Heart right ventricle (tissue), 16 donors: ENCODE measurements at places on chromosomes 7 and 10. TPM values are rescaled to one million over a fixed set of nuclear protein-coding genes. Genes with fewer than 3 reads are reported as not detected.

GRCh38 chr10:9437131-9437530 is 1382.6 kb downstream of the GATA3 start:
- H3K36me3 ChIP-seq = no peaks in the 10 kb centered on the region
- no peak overlapping the region for H3K27ac ChIP-seq
- no peak for DNase-seq
- H3K4me1 ChIP-seq = no peaks in the 10 kb centered on the region
- H3K27me3 ChIP-seq = no peaks in the 10 kb centered on the region

- H3K4me1 ChIP-seq = peaks cover 81% of the 10 kb centered on the region
- peak overlapping the region; percentile 92 for H3K27ac ChIP-seq
- H3K27me3 ChIP-seq = no peaks in the 10 kb centered on the region
- H3K36me3 ChIP-seq = no peaks in the 10 kb centered on the region
- DNase-seq = peak; percentile 76
- no peak overlapping the region for H3K4me3 ChIP-seq
Measured at GRCh38 chr10:72320676-72321247, 34.0 kb downstream of the DNAJB12 start.

The PPP1R17 gene
- not detected for polyA plus RNA-seq

The SCRN1 gene
- 3.1 TPM for polyA plus RNA-seq

- no peaks in the 10 kb centered on the region for H3K36me3 ChIP-seq
- DNase-seq = no peak
- H3K4me3 ChIP-seq = no peak overlapping the region
- H3K27ac ChIP-seq = no peak overlapping the region
- H3K27me3 ChIP-seq = no peaks in the 10 kb centered on the region
Measured at GRCh38 chr7:24501443-24502134, 71.7 kb upstream of the PALS2 start.

- no peaks in the 10 kb centered on the region for H3K4me1 ChIP-seq
- no peak for DNase-seq
- no peak overlapping the region for H3K4me3 ChIP-seq
- no peak overlapping the region for H3K27ac ChIP-seq
Measured at GRCh38 chr7:106023369-106024322, 60.6 kb downstream of the CDHR3 start.

GRCh38 chr7:78165854-78166253 is 367.3 kb downstream of the PHTF2 start:
- no peaks in the 10 kb centered on the region for H3K36me3 ChIP-seq
- H3K27ac ChIP-seq = no peak overlapping the region
- no peaks in the 10 kb centered on the region for H3K27me3 ChIP-seq
- DNase-seq = no peak
- H3K4me1 ChIP-seq = no peaks in the 10 kb centered on the region
- no peak overlapping the region for H3K4me3 ChIP-seq

GRCh38 chr7:87498893-87499292 is 23.4 kb upstream of the ABCB4 start:
- no peaks in the 10 kb centered on the region for H3K27me3 ChIP-seq
- H3K4me3 ChIP-seq = no peak overlapping the region
- no peak overlapping the region for H3K27ac ChIP-seq
- H3K4me1 ChIP-seq = no peaks in the 10 kb centered on the region
- no peak for DNase-seq

DNA sequence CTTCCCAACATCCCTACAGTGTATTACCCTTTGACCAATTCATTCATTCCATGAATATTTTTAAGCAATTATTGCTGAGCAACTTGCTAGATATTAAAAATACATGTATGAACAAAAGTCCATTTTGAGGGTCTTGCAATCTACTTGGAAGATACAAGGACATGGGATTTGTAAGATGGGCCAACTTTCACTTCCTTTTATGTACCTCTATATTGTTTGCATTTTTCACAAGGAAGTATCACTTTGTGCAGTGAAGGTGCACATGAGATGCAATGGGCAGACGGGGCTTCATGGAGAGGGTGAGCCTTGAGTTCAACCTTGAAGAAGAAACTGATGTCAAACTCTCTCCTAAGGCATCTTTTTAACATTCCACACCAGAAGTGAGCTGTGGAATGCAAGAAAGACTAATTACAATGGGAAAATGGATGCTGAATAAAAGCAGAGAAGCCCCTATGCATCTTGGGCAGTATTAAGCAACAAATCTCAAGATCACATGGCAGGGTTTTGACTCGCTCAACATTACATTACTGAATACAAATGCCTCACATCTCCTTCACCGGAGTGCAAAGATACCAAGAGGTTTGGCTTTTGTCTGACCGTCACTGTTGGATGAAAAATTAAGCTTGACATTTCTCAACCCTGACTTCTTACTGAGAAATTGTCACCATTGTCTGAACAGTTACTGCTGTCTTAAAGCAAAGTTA is 341.5 kb downstream of the ELMO1 start:
- H3K27ac ChIP-seq = no peak overlapping the region
- no peaks in the 10 kb centered on the region for H3K4me1 ChIP-seq
- no peaks in the 10 kb centered on the region for H3K36me3 ChIP-seq
- H3K4me3 ChIP-seq = no peak overlapping the region
- no peak for DNase-seq
- H3K27me3 ChIP-seq = no peaks in the 10 kb centered on the region

The AGR2 gene
- not detected for polyA plus RNA-seq

GRCh38 chr10:50326757-50327701 is 75.7 kb upstream of the ASAH2 start:
- no peaks in the 10 kb centered on the region for H3K36me3 ChIP-seq
- peaks cover 64% of the 10 kb centered on the region for H3K4me1 ChIP-seq
- H3K27ac ChIP-seq = peak overlapping the region; percentile 82
- peak; percentile 9 for DNase-seq

The CDH23 gene
- 1.6 TPM for polyA plus RNA-seq

The RNLS gene
- polyA plus RNA-seq = 4.5 TPM

DNA sequence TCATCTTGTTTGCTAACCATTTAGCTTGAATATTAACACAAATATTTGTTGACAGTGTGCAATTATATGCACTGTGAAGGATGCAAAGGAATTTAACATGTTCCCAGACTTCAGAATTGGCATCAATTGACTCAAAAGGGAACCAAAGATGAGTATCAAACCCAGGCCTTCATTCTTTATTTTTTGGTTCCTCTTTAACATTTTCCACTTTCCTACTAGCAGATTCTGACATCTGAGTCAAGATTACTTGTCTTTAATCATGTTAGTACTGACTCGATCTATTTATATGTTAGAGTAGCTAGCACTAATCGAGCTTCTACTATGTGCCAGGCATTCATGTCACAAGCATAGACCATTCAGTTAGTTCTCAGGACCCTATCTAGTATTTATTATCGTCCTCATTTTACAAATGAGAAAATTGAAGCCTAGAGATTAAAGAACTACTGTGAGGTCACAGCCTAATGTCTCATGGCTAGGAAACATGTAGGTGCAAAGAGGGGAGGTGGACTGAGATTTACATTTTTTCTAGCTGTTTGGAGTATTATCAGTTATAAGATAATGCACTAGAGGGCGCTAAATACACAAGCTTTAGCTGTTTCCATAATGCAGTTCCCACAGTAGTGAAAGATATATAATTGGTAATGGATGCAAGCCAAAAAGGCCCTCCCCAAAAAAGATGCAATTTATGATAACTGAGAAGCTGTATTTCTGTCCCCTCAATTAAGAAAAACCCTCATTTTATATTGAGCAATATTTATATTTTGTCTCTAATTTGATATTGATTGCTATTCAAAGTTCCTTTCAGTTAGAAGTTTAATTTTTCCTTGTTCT is 32.9 kb upstream of the KMT2E start:
- H3K36me3 ChIP-seq = no peaks in the 10 kb centered on the region
- peaks cover 75% of the 10 kb centered on the region for H3K4me1 ChIP-seq
- H3K27ac ChIP-seq = peak overlapping the region; percentile 99
- no peak overlapping the region for H3K4me3 ChIP-seq

GRCh38 chr10:123183724-123184123 is 29.5 kb downstream of the BUB3 start:
- no peak overlapping the region for H3K27ac ChIP-seq
- H3K27me3 ChIP-seq = no peaks in the 10 kb centered on the region
- no peak for DNase-seq
- H3K4me1 ChIP-seq = no peaks in the 10 kb centered on the region
- H3K36me3 ChIP-seq = no peaks in the 10 kb centered on the region

The CDK1 gene
- 0.74 TPM for polyA plus RNA-seq

GRCh38 chr7:154503962-154504550 is 451.9 kb downstream of the DPP6 start:
- no peak for DNase-seq
- no peaks in the 10 kb centered on the region for H3K4me1 ChIP-seq
- no peaks in the 10 kb centered on the region for H3K27me3 ChIP-seq

- H3K4me1 ChIP-seq = no peaks in the 10 kb centered on the region
- no peak for DNase-seq
- H3K27me3 ChIP-seq = peaks cover 32% of the 10 kb centered on the region
- H3K27ac ChIP-seq = no peak overlapping the region
- H3K4me3 ChIP-seq = no peak overlapping the region
Measured at GRCh38 chr10:133219782-133220181, 10.2 kb upstream of the UTF1 start.

- no peaks in the 10 kb centered on the region for H3K4me1 ChIP-seq
- no peak overlapping the region for H3K4me3 ChIP-seq
- no peak for DNase-seq
- H3K27ac ChIP-seq = no peak overlapping the region
- no peaks in the 10 kb centered on the region for H3K36me3 ChIP-seq
Measured at GRCh38 chr10:92989250-92989649, 71.3 kb upstream of the CYP26C1 start.

The ASAH2 gene
- polyA plus RNA-seq = 0.39 TPM

GRCh38 chr10:61869774-61870525 is 31.5 kb upstream of the ARID5B start:
- peaks cover 17% of the 10 kb centered on the region for H3K4me1 ChIP-seq
- no peaks in the 10 kb centered on the region for H3K27me3 ChIP-seq
- H3K27ac ChIP-seq = no peak overlapping the region
- H3K36me3 ChIP-seq = no peaks in the 10 kb centered on the region
- no peak for DNase-seq
- H3K4me3 ChIP-seq = no peak overlapping the region

DNA sequence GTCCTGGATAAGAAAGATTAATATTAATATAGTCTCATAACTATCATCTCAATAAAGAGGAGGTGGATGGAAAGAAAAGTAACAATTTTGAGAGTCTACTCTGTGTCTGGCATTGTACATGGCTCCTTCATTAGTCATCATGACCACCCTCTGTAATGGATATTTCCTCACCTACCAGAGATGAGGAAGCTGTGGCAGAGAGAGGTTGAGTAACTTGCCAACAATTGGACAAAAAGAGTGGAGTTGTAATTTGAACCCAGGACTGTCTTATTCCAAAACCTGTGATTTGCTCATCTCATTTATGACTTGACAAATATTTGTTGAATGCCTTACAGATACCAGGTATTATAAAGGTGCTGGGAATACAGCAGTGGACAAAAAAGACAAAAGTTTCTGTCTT is 2.1 kb upstream of the IDE start:
- H3K4me1 ChIP-seq = no peaks in the 10 kb centered on the region
- no peak overlapping the region for H3K4me3 ChIP-seq
- no peaks in the 10 kb centered on the region for H3K27me3 ChIP-seq
- no peak overlapping the region for H3K27ac ChIP-seq
- no peaks in the 10 kb centered on the region for H3K36me3 ChIP-seq

GRCh38 chr7:149772956-149773434 is 393 bp downstream of the ZNF467 start:
- no peaks in the 10 kb centered on the region for H3K27me3 ChIP-seq
- DNase-seq = peak; percentile 36
- peak overlapping the region; percentile 48 for H3K4me3 ChIP-seq
- peak overlapping the region; percentile 83 for H3K27ac ChIP-seq
- no peaks in the 10 kb centered on the region for H3K36me3 ChIP-seq

DNA sequence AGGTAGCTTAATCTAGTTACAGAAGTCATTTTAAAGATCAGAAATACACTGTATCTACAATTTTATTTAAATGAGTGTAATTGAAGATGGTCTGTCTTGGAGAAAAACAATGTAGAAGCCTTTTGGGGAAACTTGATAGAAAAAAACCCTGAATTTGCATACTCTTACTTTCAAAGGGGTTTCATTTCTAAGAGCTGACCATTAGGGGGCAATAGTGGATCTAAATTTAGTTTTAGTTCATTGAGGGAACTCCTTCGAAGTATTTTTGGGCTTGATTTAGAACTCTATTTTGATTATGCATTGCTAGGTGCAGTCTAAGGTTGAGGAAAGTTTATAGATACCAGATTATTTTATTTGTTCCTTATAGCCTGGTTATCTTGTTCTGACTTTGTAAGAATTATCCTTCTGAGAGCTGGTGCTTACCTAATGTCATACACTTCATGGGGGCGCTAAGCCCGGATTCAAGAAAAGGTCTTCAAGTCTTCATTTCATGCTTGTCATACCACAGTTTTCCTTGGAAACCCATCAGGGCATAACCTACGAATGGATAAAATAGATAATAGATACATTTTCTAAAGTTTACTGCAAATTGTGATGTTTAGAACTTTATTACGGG is 69.1 kb upstream of the MXI1 start:
- H3K36me3 ChIP-seq = peaks cover 18% of the 10 kb centered on the region
- H3K27me3 ChIP-seq = no peaks in the 10 kb centered on the region
- no peak for DNase-seq
- H3K27ac ChIP-seq = no peak overlapping the region
- H3K4me3 ChIP-seq = no peak overlapping the region
- H3K4me1 ChIP-seq = peaks cover 46% of the 10 kb centered on the region

The NEUROD6 gene
- polyA plus RNA-seq = not detected

DNA sequence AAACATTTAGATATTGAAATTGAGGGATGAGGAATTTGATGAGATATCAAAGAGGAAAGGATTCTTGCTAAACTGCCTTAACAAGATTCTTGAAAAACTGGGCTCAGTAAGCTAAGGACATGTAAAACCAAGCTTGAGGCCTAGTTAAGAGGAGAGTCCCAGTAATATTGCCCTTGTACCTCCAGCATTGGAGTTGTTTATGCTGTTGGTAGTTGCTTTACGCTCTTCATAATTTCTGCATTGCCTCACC is 156.1 kb upstream of the TRIM24 start:
- no peak for DNase-seq
- no peaks in the 10 kb centered on the region for H3K27me3 ChIP-seq
- H3K27ac ChIP-seq = no peak overlapping the region
- H3K36me3 ChIP-seq = no peaks in the 10 kb centered on the region
- H3K4me1 ChIP-seq = no peaks in the 10 kb centered on the region

GRCh38 chr7:90320418-90320800 is 695 bp downstream of the FAM237B start:
- DNase-seq = no peak
- no peak overlapping the region for H3K27ac ChIP-seq
- H3K27me3 ChIP-seq = peaks cover 51% of the 10 kb centered on the region
- H3K4me3 ChIP-seq = peak overlapping the region; percentile 26

The NME8 gene
- not detected for polyA plus RNA-seq

The GRID1 gene
- 1.2 TPM for polyA plus RNA-seq

- H3K4me3 ChIP-seq = no peak overlapping the region
- no peak for DNase-seq
Measured at GRCh38 chr7:28626624-28627262, 214.4 kb downstream of the CREB5 start.

- peaks cover 95% of the 10 kb centered on the region for H3K36me3 ChIP-seq
- H3K4me3 ChIP-seq = no peak overlapping the region
- H3K4me1 ChIP-seq = peaks cover 4% of the 10 kb centered on the region
- H3K27me3 ChIP-seq = no peaks in the 10 kb centered on the region
Measured at GRCh38 chr10:70874061-70874460, 14.3 kb downstream of the PCBD1 start.

- peaks cover 22% of the 10 kb centered on the region for H3K4me1 ChIP-seq
- no peaks in the 10 kb centered on the region for H3K27me3 ChIP-seq
- H3K36me3 ChIP-seq = no peaks in the 10 kb centered on the region
Measured at GRCh38 chr10:51462076-51462779, 237.2 kb downstream of the CSTF2T start.
